ENCODE measurements at places on chromosomes 4 and X.

DNA sequence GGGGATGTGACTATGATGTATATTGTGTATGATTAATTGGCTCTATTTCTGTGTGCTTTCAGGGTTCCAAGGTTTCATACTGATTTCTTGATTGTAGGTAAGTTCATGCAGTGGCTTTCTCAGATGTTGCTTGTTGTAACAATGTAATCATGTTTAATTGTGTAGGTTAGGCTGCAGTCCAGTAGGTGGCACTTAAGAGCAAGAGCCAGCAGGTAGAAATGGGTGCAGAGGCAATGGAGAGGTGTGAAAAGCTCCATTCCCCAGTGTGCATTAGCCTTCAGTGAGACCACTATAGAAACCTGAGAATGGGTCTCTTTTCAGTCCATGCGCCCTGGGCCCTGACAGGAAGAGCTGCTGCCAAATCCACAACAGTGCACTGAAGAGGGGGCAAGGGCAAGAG is 28.2 kb downstream of the DCAF12L2 start:
- no peak for DNase-seq

DNA sequence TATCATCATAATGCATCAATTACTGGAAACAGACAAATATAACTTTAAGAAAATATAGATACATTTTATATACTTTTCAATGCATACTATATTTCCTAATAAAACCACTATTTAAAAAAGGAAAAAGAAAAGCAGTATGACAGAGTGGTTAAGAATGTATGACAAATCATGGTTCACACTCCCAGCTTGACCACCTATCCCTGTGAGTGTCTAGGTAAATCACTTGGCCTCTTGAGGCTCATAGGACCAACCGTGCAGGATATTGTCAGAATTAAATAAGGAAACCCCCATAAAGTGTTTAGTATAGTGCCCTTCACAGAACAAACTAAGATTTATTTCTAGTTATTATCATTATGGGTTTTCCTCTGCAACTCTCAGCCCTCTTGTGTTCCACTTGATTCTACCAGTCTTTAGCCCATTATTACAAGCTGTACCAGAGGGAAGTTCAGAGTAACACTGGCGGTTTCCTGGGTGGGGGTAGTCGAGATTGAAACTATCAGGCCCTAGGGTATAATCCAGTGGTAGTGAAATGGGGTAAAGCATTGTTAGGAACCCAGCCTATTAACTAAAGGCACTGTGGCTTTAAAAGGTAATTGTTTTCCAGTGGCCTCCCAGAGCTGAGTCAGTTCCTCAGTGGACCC is 55.5 kb upstream of the PAK3 start:
- no peak for DNase-seq

- DNase-seq = no peak
Measured at GRCh38 chrX:39152106-39152649, 350.9 kb downstream of the MID1IP1 start.

DNA sequence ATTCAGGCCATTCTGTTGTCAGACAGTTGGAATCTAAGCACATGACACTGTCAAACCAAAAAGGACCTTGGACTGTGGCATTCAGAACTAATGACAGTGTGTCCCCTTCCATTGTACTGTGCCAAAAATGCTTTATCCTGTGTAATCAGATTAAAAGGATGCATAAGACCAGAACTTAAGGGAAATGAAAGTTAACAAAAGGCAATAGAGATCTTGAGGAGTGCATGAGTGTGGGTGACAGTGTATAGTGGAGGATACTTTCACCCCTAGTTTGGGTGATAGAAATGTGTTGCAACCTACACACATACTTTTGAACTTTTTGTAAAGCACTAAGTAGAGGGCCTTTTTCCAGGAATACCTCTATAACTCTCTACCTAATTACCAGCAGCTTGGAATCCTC is 4.5 kb downstream of the CYSLTR1 start:
- no peak for DNase-seq

DNA sequence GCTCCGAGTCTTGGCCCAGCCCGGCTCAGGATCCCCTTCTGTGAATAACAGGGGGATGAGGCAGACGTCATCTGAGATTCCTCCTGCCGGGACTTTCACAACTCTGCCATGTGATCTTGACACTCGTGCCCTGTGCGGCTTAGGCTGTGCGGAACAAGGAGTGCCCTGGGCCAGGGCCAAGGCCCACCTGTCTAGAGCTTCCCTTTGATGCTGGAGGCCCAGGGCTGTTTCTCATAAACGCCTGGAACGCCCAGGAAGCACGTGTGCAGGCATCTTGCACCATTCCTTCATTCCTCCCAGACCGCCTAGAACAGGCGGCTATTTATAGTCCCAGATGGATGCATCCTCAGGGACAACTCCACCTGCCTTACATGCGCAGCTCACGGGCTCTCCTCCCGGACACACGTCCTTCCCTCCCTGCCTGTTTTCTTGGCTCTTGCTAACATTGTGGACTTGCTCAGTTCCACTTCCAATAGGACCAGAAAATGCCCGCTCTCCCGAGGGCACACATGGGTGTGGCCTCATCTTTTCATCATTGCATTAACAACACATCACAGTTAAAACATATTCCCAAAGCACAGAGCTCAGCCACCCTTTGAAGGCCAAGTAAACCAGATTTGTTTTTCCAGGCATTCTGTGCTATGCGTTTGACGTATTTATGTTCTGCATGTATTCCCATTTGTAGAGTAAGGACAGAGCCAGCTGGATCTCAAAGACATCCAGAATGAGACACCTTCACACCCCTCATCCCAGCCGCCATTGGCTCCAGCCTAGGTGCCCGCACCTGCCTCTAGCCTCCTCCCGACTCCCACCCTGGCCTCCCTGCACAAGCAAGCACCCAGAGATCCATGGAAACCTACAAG is 57.2 kb downstream of the ABLIM2 start:
- no peak for DNase-seq

DNA sequence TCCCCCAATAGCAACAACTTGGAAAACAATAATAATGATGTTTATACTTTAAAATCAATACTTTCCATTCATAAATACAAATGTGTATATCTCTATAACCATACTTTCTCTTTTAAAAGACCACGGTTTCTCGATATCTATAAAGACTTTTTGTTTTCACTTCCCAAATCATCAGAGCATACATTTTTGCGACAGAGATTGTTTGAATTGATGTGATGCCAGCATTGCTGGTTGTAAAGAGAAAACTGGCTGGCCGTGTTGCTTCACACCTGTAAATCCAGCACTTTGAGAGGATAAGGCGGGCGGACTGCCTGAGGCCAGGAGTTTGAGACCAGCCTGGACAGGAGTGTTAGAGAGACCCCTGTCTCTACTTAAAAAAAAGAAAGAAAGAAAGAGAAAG is 77.6 kb upstream of the ZNF518B start:
- no peak for DNase-seq

DNA sequence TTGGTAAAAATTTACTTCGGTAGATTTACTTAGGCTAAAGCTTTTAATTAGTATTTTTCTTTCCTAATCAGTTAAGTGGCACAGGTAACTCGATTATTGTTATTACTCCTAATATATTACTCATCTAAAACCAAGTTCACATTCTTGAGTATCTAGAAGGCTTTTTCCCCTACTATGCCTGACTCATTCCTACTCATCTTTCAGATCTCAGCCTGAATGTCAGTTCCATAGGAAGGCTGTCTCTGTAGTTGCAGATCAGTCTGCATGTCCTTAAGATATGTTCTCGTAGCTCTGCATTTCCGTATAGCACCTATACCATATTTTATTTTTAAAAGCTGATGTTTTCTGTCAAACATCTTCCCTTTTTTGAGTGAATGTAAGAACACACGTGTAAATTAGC is 5.9 kb upstream of the FAM184B start:
- DNase-seq = no peak

- DNase-seq = no peak
Measured at GRCh38 chr4:95959182-95959581, 119.3 kb downstream of the PDHA2 start.

DNA sequence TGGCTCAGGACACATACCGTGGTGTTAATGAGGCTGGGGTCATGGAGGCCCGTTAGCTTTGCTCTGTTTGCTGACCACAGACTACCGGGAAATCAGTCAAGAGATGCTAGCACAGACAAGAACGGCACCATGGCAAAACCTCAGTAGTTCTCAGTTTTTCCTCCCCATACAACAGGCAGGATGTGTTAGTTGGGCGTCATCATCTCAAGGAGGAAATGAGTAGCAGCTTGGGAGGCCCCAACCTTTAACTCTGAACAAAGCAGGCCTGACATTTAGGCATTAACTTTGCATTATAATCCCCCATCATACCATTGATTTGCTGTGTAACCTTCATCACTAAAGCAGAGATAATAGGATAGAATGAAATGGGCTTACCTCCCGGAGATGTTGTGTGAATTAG is 714.2 kb downstream of the RPA4 start:
- DNase-seq = no peak

GRCh38 chrX:100072336-100072735 is 337.7 kb downstream of the PCDH19 start:
- DNase-seq = no peak

- no peak for DNase-seq
Measured at GRCh38 chr4:153771046-153771445, 11.2 kb upstream of the RNF175 start.

DNA sequence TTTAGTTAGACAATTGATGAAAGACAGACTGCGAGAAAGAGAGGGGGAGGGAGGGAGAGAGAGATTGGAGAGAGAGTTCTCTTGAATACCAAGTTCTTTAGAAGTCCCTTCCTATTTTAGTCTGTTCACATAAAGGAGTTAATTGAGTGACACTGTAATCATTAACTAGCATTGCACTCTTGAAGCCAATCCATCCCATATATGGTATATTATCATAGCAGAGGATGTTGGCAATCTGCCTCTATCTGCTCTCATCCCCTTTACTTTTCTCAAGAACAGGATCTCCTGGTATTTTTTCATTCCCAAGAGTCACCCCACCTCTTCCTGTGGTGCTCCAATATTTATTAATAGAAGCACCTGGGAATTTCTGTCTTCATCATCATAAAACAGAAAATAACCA is 959.6 kb upstream of the NDST4 start:
- DNase-seq = no peak

GRCh38 chrX:23945206-23945605 is 37.4 kb downstream of the CXorf58 start:
- no peak for DNase-seq

DNA sequence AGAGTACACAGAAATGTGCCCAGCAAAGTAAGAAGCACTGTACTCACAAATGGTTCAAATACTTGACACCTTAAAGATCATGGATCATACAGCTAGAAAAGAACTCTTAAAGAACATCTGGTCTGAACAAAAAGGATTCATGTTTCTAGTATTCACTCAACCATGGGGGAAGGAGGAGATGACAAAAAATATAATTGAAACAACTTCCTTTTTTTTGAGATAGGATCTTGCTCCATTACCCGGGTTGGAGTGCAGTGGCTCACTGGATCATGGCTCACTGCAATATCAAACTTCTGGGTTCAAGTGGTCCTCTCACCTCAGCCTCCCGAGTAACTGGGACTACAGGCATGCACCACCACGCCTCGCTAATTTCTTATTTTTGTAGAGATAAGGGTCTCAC is 6.0 kb downstream of the DHX15 start:
- DNase-seq = no peak

- no peak for DNase-seq
Measured at GRCh38 chr4:165965503-165965902, 92.5 kb downstream of the TLL1 start.

- DNase-seq = no peak
Measured at GRCh38 chr4:76811604-76812412, 86.1 kb downstream of the SOWAHB start.

GRCh38 chr4:160818571-160818970 is 1345.2 kb downstream of the FSTL5 start:
- DNase-seq = no peak

GRCh38 chr4:14771094-14771493 is 231.2 kb upstream of the CPEB2 start:
- no peak for DNase-seq

Measured in naive thymus-derived CD4-positive, alpha-beta T cell (primary cell).